Stimulated activated CD8-positive, alpha-beta memory T cell treated with anti-CD3 and anti-CD28 coated beads, Interleukin-7, amount 100 ng/mL, for 1 hour (primary cell): ENCODE measurements at places on chromosomes 4 and X.

- no peak for DNase-seq
Measured at GRCh38 chr4:108492816-108493595, 127.4 kb upstream of the RPL34 start.

- no peak for DNase-seq
Measured at GRCh38 chr4:20618731-20619130, 81.5 kb upstream of the PACRGL start.

DNA sequence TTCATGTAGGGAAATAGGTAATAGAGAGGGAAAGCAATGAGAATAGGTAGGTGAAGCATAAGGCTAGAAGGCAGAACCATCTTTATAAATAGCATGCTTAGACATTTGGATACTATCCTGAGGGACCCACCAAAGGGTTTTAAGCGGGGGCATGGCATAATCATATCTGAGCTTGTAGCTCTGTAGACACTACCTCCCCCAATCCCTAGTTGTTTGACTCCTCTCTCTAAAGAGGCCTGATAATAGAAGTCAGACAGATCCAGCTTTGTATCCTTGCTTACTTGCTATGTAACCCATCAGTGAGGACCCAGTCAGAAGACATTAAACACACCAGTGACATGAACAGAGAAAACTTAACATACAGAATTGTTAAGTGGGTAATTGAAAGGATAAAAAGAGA, 58.7 kb downstream of the SCFD2 start:
- no peak for DNase-seq

GRCh38 chr4:147777456-147778091, 45.7 kb downstream of the ARHGAP10 start:
- DNase-seq = no peak

DNA sequence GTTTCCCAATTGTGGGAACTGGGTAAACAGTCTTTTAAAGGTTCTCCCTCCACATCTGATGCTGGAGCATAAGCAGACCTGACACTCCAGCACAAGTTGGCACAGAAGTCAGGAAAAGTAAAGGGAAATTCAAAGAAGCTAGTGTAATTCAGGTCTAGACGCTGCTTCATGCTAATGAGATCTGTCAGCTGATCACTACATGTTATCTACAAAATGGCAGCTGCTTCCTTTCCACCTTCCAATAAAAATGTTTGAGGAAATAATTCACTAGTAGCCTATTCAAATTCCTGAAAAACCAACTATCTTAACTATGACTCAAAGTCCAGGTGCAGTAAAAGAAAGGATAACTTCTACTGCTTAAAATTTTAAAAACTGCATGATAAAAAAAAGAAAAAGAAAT, 29.3 kb downstream of the DCAF8L2 start:
- no peak for DNase-seq

DNA sequence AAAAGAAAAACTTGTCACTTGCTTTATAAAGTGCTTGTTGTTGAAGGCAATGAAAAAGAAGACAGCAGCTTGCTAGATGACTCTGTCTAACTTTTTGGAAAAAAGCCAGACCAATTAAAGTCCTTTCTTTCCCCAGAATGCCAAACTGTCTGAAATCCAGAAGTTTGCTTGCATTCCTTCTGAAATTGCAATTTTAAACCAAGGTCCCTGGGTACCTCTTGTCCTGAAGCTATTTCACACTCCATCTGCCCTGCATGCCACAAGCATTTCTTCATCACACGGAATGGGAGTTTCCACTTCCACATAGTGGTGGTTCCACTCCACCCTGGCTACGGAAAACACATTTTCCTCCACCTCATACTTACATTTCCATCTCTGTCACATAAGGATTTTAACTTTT, 101.0 kb downstream of the PAPSS1 start:
- no peak for DNase-seq
